Airway epithelial cell (primary cell): ENCODE measurements at places on chromosomes 7 and 10. TPM values are rescaled to one million over a fixed set of nuclear protein-coding genes. Genes with fewer than 3 reads are reported as not detected.

TEX36 gene
- not detected in 2 replicates for total RNA-seq

TWNK gene
- 6.4 and 10.1 TPM in 2 replicates for total RNA-seq

LFNG gene
- 44.6 and 46.8 TPM in 2 replicates for total RNA-seq

BTBD16 gene
- total RNA-seq: 0.14 and 0.42 TPM in 2 replicates

AKR1C3 gene
- total RNA-seq: 36.9 and 38.8 TPM in 2 replicates

CCDC3 gene
- total RNA-seq: 15.7 and 16.6 TPM in 2 replicates

TWIST1 gene
- 2.6 and 5.3 TPM in 2 replicates for total RNA-seq

SPDYE9 gene
- not detected in 2 replicates for total RNA-seq

PBLD gene
- total RNA-seq: 0.98 and 1.5 TPM in 2 replicates

TRPV5 gene
- not detected in 2 replicates for total RNA-seq

C10orf67 gene
- total RNA-seq: 0.28 TPM in 2 replicates

KCNIP2 gene
- 0.42 TPM in 1 of 2 replicates, not detected in the other for total RNA-seq

GPR15LG gene
- total RNA-seq: 44.5 and 87.7 TPM in 2 replicates

ECHDC3 gene
- 10.8 and 13.9 TPM in 2 replicates for total RNA-seq

UBE2D4 gene
- 2.0 and 6.0 TPM in 2 replicates for total RNA-seq
